ENCODE measurements at places on chromosomes 3 and 15.
A peak's percentile ranks its signal among the peaks of the same experiment; 100 is the strongest.

- DNase-seq, result no peak
Measured at GRCh38 chr3:58003093-58003492, 5.1 kb upstream of the FLNB start.

DNA sequence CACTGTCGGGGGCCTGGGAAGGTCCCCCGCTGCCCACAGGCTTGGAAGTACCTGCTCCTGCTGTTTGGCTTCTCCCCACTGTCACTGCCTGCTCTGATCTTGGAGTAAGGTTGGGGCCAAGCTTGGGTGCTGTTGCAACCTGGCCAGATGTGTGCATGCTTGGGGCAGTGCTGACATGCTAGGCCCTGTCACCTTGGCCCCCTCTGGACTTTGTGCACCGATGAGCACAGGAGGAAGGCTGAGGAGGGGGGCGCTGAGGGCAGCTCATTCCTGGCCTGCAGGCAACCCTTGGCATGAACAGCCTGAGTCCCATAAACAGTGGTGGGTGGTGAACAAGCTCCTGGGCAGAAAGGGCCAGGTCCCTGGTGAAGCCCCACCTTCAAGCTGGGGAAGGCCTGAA, 4.0 kb upstream of the XCR1 start:
- no peak for DNase-seq

- DNase-seq, result no peak
Measured at GRCh38 chr3:124605781-124606579, 124.3 kb upstream of the UMPS start.

DNA sequence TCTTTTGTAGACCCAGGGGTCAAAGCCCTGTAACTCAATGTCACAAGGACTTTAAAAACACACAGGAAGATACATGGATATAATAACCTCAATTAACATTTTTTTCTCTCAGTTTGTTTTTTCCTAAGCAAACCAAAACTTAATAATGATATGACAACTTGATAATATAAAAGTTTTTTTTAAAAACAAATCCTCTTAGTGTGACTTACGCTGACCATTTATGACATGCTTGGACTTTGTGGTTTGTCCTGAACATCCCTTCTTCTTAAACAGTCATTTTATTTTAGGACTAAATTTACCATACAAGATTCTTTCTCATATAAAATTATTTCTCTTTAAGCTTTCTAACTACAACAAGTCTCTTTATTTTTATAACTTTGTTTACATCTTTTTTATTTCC, 25.4 kb upstream of the FAM3D start:
- DNase-seq, result peak; percentile 39

DNA sequence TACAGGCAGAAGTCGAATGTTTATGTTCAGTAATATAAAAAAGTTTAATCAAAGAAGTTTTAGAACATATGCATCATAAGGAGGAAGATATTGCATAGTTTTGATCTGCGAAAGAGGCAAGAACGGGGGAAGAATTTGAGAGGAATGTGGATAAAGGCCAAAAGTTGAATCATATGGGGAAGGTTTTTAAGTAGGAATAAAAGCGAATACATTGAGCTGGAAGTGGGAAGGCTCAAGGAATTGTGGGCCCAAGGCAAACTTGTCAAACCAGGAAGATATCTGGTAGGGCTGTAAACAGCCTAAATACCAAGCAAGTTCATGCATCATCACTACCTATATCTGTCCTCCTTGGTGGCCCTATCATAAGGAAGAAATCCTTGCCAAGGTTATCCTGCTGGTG, 186.9 kb downstream of the MAGI1 start:
- no peak for DNase-seq

DNA sequence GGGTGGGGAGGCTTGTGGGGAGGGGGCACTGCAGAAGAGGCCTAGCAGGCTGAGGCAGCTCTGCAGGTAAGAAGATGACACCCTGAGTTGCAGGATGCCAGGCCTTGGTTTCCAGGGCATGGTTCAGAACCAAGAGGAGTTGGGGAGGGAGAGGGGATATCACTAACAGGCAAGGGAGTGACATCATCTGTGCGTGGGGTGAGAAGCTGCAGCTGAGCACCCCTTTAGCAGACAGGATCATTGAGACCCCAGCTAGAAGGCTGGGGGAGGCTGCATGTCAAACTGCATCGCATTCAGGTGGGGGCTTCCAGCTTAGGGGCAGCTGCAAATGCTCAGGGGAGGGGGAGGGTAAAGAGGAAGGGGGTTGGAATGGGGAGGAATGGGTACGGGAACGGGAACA, 23.0 kb downstream of the CACNA2D2 start:
- DNase-seq, result no peak

GRCh38 chr3:102161384-102162006, 273.3 kb upstream of the ZPLD1 start:
- no peak for DNase-seq

GRCh38 chr3:112644453-112644852, 3.5 kb upstream of the CCDC80 start:
- DNase-seq, result no peak

DNA sequence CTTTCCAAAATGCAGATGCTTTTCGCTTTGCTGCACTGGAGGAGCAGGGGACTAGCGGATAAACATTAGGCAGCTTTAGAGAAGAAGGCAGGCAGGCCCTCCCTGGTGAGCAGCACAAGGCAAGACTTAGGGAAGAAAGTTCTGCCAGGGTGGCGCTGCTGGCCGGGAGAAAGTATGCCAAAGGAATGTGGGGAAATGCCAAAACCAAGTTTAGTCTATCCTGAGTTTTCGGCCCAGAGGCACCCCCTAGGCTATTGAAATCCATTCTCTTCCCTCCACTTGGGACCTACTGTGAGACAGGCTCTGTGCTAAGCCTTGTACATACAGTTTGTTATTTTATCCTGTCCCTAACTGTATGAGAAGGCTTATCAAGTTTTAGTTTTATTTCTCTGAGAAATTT, 9.2 kb downstream of the SHC4 start:
- DNase-seq, result no peak

- DNase-seq, result no peak
Measured at GRCh38 chr15:40317580-40317979, 5.9 kb upstream of the INAFM2 start.

GRCh38 chr15:29857221-29857789, 35.0 kb upstream of the TJP1 start:
- no peak for DNase-seq
